Stimulated activated CD8-positive, alpha-beta memory T cell treated with anti-CD3 and anti-CD28 coated beads, Interleukin-15, amount 100 ng/mL, for 48 hours (primary cell): ENCODE measurements at places on chromosomes 16 and 17.

GRCh38 chr16:12784076-12784475 lies 19.6 kb downstream of the CPPED1 start:
- no peak for DNase-seq

- DNase-seq = no peak
Observed at GRCh38 chr17:8925808-8926207, 39.7 kb downstream of the PIK3R5 start.

- DNase-seq = no peak
Observed at GRCh38 chr16:74447578-74447977, 26.3 kb upstream of the CLEC18B start.

DNA sequence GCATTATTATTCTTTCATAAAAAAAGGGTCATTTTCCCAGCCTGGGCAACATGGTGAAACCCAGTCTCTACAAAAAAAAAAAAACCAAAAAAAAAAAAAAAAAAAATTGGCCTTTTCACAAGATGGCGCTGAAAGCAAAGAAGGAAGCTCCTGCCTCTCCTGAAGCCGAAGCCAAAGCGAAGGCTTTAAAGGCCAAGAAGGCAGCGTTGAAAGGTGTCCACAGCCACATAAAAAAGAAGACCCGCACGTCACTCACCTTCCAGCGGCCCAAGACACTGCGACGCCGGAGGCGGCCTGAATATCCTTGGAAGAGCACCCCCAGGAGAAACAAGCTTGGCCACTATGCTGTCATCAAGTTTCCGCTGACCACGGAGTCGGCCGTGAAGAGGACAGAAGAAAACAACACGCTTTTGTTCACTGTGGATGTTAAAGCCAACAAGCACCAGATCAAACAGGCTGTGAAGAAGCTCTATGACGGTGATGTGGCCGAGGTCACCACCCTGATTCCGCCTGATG lies 4.9 kb upstream of the PGAP6 start:
- DNase-seq = no peak

DNA sequence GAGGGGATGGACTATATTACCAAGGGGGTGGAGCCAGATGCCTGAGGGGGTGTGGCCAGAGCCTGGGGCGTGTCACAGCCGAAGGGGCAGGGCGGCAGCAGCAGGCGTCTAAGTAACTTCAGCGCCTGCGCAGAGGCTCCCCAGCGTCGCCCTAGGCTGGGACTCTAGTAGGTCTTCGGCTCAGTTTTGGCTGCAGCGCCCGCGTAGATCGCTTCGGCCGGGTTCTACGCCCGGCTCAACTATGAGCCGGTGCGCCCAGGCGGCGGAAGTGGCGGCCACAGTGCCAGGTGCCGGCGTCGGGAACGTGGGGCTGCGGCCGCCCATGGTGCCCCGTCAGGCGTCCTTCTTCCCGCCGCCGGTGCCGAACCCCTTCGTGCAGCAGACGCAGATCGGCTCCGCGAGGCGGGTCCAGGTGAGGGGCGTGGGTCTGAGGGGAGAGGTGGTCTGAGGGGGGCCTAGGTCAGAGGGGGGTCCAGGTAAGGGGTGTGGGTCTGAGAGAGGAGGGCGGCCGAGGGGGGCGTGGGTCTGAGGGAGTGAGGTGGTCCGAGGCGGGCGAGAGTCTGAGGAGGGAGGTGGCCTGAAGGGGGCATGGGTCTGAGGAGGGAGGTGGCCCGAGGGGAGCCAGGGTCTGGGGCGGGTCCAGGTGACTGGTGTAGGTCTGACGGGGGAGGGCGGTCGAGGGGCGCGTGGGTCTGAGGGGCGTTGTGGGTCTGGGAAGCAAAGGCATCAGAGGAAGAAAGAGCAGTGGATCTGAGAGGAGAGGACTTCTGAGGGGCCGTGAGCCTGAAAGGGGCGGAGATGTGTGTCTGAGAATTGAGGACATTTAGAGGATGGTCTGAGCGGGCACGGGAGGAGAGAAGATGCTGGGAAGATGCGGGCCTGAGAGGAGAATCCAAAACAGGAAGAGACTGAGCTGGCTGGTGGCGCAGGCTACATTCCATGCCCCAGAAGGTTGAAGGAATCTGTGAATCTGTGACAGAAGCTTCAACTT lies at the start of gene LPCAT2:
TSS of gene LPCAT2 (plus strand) at position 132 of the 991 bp plus-strand sequence. CDS start at position 242, 110 bp downstream.
- peak; percentile 30 for DNase-seq

GRCh38 chr17:75979705-75980187 lies 706 bp downstream of the TEN1 start:
- DNase-seq = no peak

- no peak for DNase-seq
Observed at GRCh38 chr17:8080208-8080798, 7.2 kb downstream of the ALOX12B start.

- DNase-seq = no peak
Observed at GRCh38 chr16:86421995-86422394, 88.3 kb upstream of the FOXF1 start.

GRCh38 chr16:47316442-47317015 lies 144.3 kb downstream of the ITFG1 start:
- no peak for DNase-seq

DNA sequence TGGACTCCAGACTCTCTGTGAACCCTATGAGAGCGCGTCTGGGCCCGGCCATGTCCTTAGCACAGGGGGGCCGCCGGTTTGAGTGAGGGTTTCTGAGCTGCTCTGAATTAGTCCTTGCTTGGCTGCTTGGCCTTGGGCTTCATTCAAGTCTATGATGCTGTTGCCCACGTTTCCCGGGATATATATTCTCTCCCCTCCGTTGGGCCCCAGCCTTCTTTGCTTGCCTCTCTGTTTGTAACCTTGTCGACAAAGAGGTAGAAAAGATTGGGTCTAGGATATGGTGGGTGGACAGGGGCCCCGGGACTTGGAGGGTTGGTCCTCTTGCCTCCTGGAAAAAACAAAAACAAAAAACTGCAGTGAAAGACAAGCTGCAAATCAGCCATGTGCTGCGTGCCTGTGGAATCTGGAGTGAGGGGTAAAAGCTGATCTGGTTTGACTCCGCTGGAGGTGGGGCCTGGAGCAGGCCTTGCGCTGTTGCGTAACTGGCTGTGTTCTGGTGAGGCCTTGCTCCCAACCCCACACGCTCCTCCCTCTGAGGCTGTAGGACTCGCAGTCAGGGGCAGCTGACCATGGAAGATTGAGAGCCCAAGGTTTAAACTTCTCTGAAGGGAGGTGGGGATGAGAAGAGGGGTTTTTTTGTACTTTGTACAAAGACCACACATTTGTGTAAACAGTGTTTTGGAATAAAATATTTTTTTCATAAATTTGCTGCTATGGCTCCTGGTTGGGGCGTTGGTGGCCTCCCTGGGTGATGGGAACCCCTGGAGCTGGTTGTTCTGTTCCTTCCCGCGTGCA lies 23.1 kb downstream of the STAT5A start:
- DNase-seq = no peak

GRCh38 chr17:61414141-61414935 lies 14.7 kb downstream of the TBX2 start:
- no peak for DNase-seq

DNA sequence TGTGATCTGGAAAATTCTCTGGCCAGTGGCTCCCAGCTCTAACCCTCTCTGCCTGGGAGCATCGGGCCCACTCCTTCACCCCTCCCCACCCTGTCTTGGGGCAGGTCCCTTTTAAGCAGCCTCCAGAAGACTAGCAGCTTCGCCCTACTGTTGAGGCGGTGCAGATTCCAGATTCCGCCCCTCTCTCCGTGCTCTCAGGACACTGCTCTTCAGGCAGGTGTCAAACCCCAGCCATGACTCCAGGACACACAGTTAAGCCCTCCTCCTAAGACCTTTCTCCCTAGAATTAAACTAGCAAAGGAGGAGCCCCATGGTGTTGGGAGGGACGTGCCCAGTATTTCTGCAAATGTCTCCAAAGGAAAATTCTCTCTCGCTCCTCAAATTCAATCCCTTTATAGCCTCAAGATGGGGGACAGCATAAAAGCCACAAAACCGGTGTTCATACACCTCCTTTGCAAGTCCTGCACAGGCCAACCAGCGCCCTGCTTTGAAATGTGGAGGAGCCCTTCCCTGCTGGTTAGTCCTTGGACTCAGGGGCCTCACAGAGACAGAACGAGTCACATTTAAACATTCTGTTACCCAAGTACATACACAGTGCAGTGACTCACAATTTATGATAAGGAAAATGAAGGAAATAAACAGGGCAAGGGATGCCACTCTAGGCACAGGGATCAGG lies 7.2 kb downstream of the LPO start:
- no peak for DNase-seq

DNA sequence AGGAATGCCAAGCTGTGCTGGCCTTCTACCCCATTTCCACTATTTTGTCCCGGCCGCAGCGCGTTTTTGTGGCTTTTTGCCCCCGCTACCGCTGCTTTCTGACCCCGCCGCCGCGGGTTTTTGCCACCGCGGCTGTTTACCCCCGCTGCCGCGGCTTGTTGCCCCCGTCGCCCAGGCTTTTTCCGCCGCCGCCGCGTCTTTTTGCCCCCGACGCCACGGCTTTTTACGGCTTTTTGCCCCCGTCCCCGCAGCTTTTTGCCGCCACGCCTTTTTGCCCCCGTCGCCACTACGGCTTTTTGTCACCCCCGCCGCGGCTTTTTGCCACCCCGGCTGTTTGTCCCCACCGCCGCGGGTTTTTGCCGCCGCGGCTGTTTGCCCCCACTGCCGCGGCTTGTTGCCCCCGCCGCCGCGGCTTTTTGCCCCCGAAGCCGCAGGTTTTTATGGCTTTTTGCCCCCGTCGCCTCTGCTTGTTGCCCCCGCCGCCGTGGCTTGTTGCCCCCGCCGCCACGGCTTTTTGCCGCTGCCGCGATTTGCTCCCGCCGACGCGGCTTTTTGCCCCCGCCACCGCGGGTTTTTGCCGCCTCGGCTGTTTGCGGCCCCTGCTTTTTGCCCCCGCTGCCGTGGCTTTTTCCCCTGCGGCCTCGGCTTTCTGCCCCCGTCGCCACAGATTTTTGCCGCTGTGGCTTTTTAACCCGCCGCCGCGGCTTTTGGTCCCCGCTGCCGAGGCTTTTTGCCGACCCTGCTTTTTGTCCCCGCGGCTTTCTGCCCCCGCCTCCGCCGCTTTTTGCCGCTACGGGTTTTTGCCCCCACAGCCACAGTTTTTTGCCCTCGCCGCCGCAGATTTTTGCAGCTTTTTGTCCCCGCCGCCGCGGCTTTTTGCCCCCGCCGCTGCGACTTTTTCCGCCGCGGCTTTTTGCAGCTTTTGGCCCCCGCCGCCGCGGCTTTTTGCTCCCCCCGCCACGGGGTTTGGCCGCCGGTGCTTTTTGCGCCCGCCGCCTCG lies 520.4 kb upstream of the WSB1 start:
- no peak for DNase-seq

- no peak for DNase-seq
Observed at GRCh38 chr17:75639771-75640555, 6.7 kb downstream of the SMIM5 start.

GRCh38 chr17:80781211-80781610 lies 210.4 kb upstream of the CHMP6 start:
- DNase-seq = no peak

GRCh38 chr16:11165349-11165748 lies 90.7 kb downstream of the SOCS1 start:
- no peak for DNase-seq

DNA sequence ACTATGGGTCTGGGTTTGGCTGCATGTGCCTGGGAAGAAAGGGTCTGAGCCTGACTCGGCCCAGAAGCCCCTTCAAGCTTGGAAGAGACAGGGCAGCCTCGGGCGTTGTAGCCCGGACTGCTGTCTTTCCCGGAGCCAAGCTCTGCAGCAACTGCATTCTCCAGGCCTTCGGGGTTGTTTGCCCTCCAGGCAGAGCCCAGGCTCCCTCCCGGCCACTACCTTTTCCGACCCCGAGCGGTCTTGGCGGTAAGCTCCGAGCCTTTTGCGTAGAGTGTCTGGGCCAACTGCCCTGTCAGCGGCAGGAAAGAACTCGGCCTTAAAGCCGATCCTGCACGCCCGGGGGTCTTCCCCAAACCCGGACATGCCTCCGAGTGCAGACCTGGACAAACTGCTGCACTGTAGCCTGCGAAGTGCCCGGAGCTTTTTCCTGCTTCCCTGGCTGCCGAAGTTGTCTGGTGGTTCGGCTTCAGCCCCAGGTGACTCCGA lies 1.3 kb downstream of the LHX1 start:
- DNase-seq = no peak

DNA sequence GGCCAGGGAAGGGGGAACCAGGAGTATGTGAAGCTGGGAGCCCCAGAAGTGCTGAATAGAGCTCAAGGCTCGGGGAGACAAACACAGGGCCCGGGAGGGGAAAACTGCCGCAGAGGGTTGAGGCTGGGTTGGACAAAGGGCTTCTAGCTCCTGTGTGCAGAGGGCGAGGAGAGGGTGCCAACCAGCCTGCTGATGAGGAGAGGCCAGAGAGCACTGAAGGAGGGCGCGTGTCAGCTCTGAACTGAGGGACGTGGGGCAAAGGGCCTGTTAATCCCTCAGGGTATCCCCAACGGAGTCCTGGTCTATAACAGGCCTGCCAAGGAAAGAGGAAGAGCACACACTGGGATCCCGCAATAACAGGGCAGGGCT lies 151.3 kb downstream of the C16orf78 start:
- no peak for DNase-seq

- DNase-seq = no peak
Observed at GRCh38 chr16:73354434-73354833, 306.5 kb upstream of the ZFHX3 start.

DNA sequence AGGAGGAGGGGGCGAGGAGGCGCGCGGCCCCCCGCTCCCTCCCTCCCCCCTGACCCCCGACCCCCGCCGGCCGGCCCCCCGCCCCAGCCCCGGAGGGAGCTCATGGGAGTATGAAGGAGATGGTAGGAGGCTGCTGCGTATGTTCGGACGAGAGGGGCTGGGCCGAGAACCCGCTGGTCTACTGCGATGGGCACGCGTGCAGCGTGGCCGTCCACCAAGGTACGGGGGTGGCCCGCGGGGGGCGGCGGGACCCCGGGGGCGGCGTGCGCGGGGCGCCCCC lies 390 bp downstream of the MLLT6 start:
- DNase-seq = no peak

GRCh38 chr17:47618410-47618809 lies 31.3 kb upstream of the KPNB1 start:
- no peak for DNase-seq

GRCh38 chr17:39225959-39226683 lies 376 bp upstream of the STAC2 start:
- DNase-seq = peak; percentile 50

DNA sequence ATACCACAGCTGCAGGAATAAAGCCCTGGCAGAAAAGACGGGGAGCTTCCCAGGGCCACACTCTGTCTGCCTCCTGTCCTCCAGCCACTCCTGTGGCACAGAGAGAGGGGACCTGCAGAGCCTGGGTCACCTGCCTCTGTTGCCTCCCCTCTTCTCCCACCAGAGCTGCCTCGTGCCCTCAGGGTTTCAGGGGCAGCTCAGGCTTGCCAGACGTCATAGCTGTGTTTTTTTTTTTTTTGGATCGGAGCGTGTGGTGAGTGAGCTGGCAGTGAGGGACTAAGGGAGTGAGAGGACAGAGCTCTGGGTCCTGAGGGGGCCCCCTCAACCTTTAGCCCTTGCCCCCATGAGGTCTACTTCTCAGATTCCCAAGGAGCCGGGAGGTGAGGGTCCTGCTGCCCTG lies 2.1 kb downstream of the PIK3R6 start:
- no peak for DNase-seq
